Activated gamma-delta T cell treated with Interleukin-2 at 50 U/mL for 16 hours (primary cell): ENCODE measurements at places on chromosomes 12 and 14.

DNA sequence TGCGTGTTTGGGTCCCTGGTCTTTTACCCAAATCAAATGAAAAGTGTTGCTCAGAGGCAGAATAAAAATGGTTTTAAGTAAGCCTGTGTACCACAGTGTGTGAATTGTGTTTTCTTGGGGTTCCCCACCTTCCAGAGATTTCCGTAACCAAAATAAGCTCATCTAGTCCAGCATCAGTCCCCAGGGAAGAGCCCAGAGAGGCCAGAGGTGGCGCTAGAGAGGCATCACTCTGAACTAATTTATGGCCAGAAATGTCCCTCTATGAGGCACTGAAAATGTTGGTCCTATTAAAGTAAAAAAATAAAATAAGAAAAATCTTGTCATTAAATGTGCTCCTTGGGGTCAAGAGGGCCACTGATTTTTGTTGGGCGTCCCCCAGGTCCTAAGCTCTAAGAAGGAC lies 24.9 kb upstream of the PRKAB1 start:
- no peak for DNase-seq

- no peak for DNase-seq
Observed at GRCh38 chr14:96756745-96757144, 40.4 kb upstream of the VRK1 start.

GRCh38 chr14:91380123-91380522 lies 37.5 kb downstream of the CCDC88C start:
- DNase-seq: no peak

GRCh38 chr12:22353615-22354325 lies 19.3 kb upstream of the ST8SIA1 start:
- no peak for DNase-seq

DNA sequence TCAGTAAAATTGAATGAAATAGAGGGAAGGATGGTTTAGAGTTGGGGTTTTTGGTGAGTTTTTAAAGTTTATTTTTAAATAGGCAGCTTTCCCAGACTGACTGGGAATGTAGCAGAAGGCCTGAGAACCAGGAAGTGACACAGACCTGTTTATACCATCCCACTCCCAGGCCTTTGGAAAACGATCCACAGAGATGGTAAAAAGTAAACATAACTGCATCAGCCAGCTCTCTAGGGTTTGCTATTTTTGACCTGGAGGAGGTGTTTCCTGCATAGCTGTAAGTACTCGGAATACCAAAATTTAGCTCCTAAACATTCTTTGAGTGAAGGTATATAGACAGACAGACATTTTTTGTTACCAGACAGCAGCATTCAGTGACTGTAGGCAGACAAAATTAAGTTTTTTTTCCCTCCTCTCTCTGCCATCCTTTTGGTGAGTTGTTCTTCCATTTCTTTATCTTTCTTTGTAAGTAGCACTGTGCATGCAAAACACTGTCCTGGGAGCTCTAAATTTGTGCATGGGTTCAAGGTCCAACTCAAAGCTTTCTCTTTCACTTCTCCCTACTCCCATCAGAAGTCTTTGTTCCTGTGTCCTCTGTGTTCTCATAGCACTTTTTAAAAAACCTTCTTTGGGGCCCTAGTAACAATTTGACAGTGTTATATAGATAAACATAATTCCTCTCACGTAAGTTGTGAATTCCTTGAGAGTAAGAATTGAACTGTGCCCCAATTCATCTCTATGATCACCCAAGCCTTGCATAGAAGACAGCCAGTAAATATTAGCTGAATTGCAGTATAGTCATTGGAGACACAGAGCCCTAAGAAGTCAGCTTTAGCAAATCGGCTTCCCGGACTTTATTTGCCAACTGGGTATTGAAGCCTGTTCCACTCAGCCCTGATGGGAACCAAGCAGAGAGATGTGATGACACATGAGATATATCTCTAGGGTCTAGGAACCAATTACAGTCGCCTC lies 37.4 kb downstream of the SUSD6 start:
- DNase-seq: no peak

DNA sequence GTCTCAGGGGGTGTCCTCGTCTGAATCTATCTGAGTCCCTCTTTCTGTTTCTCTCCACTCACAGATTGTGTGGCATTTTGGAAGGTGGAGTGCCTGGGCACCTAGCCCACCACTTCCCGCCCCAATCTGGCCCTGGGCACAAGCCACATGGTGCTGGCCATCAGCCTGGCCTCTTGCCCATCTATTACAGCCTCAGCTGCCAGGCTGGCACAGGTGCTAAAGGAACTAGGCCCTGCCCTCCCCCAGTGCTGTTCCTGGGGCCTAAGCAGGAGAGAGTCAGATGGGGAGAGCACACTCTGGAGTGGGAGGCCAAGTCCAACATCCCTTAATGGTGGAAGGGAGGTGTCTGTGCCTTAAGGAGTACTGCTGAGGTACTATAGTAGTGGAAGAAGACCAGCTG lies 8.3 kb upstream of the CALCOCO1 start:
- no peak for DNase-seq

GRCh38 chr14:85583380-85583779 lies 53.4 kb downstream of the FLRT2 start:
- DNase-seq: no peak

DNA sequence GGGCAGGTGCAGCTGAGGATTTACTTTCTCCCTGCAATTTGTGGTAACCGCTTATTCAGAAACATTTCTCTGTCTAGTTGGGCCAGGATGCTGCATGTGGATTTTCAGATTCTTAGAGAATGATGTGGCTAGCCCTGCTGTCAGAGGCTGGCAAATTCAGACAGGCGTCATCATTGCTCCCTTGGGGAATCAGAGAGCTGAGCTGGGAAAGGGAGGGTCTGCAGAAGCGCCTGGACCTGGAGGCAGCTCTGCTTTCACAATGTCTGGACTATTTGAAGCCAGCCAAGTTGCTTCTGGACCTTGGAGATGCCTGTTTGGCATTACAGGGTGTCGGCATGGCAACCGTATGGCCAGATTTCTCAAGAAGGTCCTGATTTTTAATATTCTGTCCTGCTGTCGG lies 3.4 kb downstream of the GALNT16 start:
- DNase-seq: no peak

GRCh38 chr14:56648508-56649301 lies 69.1 kb downstream of the TMEM260 start:
- DNase-seq: no peak

DNA sequence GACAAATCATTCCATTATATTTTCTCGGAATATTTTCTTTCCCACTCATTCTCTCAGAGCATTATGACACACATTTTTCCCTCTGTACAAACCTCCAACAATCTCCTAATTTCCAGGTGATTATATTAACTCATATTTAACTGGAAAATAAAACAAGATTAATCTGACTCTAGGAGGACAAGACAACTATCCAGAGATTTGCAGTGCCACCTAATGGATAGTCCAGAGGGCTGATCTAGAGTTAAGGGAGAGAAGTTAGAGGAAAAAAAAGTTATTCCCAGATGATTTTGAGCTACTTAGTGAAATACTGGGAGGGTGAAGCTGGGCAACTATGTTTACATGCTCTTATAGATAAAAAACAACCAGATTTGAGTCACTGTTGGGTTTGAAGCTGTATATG lies 161.7 kb downstream of the ALX1 start:
- no peak for DNase-seq

- no peak for DNase-seq
Observed at GRCh38 chr12:53501615-53502181, 615 bp downstream of the TARBP2 start.
